ENCODE measurements at places on chromosomes 1 and 21.

DNA sequence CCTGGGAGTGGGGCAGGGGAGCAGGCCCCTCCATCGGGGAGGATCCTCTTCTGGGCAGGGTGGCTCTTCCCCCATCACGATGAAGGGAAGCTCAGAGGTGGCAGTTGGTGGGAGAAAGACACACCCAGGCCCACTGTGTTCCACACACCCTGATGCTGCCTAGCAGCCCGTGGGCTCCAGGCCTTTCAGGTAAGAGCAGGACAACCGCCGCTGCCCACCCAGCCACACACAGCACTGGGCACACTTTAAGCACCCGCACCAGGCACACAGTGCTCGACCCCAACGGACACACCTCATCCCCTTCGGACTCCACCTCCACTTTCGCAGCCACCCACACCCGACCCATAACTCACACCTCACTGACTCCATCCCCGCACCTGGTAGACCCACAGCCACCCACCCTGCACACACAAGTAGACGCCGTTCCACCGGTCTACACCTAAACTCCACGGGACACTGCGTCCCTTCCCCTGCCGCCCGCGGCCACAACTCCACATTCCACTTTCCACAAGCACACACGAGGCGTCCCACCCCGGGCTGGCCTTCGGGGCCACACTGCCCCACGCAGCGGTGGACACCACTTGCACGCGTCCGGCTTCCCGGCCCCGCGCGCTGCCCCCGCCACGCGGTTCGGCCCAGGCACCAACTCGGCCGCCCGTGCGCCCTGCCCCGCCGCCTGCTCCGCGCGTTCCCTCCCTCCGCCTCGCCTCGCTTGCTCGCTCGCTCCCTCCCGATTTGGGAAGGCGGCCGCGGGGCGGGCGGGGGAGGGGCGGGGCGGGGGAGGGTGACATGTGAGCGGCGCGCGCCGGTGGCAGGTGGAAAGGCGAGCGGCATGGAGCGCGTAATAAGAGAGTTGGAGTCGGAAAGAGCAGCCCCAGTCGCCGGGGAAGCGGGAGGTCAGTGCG is at the start of gene KCNQ4:
Gene KCNQ4, plus strand, starts transcription at position 787 of the 905 bp plus-strand sequence. CDS start 307 bp downstream, outside the sequence.
- no peak for DNase-seq

GRCh38 chr21:34706337-34706736 is 37.5 kb downstream of the CLIC6 start:
- no peak for DNase-seq

DNA sequence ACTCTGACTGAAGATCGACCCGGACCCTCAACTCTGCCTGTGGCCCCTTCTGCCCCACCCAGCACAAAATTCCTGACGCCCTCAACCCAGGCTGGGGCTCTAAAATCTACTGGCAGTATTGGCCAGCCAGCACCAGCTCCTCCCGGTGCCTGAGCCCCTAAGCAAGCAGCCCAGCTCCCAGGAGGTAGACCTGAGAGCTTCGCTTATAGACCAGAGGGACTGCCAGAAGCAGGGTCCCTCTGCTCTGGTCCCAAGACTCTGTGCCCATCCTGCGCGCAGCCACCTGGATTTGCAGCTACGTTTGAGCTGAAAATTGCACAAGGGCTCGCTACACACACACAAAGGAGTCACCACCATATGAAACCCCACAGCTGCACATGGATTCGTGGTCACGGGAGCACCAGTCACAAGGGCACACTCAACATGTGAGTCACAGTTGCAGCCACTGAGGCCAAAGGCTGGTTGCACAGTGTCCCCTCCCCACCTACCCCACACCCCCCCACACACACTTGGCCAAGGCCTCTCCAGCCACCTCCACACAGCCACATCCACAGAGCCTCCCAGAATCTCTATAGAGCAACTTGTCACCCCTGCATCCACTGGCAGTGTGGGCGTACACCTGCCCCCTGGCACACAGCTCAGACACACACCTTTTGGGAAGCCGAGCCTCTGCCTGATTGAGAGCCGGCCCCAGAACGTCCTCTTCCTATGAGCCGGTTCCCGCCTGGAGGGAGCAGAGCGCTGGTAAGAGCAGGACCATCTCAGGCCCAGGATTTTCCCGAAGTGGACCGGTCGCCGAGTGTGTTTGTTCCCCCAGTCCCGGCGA is 1.1 kb upstream of the DMBX1 start:
- no peak for DNase-seq

GRCh38 chr1:68811806-68812205 is 314.9 kb upstream of the DEPDC1 start:
- DNase-seq = no peak

DNA sequence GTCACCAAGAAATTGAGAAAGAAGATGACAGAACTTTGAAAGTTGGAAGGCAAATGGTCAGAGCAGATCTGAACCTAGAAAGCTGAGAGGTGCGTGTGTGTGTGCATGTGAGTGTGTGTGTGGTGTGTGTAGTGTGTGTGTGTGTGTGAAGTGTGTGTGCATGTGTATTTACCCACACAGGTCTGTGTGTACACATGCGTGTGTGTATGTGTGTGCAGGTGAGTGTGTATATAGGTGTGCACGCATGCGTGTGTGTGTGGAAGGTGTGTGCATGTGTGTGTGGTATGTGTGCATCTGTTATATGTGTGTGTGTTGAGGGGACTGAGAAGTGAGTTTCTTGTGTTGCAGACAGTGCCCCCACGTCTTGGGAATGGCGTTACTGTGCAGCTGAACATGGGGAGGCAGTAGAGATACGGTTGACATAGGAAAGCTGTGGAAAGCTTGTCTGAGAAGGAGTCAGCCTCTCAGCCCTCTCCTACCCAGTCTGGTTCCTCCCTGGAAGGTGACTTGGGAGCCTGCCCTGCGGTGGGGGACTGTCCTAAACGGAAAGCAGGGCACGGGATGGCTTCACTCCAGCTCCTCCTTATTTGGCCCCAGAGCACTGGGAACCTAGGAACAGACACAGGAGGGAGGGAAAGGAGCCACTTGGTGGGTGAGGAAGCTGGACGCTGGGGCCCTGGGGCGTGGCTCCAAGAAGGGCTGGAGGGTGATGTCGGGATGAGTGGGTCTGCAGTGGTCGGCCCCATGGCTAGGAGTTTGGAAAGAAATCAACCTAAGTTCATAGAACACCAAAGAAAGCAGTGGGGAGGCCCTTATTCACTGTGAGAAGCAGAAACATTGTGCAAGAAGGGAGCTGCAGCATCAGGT is 97.2 kb downstream of the PCBP3 start:
- DNase-seq = no peak

DNA sequence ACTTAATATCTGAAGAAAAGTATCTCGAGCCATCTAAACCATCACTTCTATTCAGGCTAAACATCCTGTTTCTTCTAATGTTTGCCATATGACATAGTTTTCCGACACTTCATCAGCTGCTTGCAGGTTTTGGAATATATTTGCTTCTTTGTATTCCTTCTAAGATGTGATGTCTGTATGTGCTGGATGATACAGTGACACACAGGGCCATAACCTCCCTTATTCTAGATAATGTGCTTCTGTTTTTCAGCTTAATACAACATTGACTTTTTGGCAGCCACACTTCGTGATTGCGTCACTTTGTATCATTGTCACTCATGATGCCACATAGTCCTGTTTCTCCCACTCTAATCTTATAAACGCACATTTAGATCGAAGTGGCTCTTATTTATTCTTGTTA is 156.3 kb downstream of the CRB1 start:
- DNase-seq = no peak

- DNase-seq = no peak
These were observed 42.8 kb upstream of the CASZ1 start for GRCh38 chr1:10839188-10839770.

- no peak for DNase-seq
These were observed at the start of gene FLG for GRCh38 chr1:152325111-152325510. FLG (minus strand) TSS chr1:152325239; CDS start chr1:152315456, 9,783 bp downstream.

DNA sequence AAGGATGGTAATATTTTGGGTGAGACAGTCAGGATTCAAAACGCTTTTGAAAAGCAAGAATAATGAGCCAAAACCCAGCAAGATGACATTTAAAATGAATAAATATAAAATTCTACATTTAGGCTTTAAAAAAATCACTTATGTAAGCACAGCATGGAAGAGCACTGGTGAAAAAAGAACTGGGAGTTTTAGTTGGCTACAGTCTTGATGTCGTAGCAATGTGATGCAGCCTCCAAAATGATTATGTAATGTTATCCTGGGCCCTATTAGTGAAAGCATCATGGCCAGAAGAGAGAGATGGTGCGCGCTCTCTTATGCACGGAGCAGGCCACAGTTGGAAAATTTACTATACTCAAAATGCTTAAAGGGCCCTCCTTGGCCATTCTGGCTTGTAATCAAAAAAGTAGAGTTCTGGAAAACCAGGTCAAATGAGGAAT is 5.1 kb downstream of the KCNJ9 start:
- no peak for DNase-seq

- no peak for DNase-seq
These were observed 39.5 kb upstream of the C1orf87 start for GRCh38 chr1:60113028-60113427.

GRCh38 chr1:161235957-161236775 is 1.8 kb downstream of the NR1I3 start:
- no peak for DNase-seq

DNA sequence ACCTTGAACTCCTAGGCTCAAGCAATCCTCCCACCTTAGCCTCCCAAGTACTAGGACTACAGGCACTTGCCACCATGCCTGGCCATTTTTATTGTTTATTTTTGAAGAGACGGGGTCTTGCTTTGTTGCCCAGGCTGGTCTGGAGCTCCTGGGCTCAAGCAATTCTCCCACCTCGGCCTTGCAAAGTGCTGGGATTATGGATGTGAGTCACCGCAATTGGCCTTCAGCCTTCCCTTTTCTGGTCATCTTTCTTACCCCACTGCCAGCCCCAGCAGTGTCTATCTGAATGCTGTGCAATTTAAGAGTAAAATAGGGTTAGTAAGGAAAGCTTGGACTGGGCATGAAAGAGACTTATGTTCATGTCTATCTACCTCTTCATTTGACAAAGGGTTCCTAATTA is 6.1 kb upstream of the KLF17 start:
- DNase-seq = no peak

- DNase-seq = peak; percentile 42
These were observed 29.7 kb upstream of the KIRREL1 start for GRCh38 chr1:157963713-157964112.

GRCh38 chr21:46005081-46005480 is 23.5 kb downstream of the COL6A1 start:
- no peak for DNase-seq

GRCh38 chr1:8203551-8203950 is 114.4 kb upstream of the SLC45A1 start:
- no peak for DNase-seq

- DNase-seq = no peak
These were observed 5.2 kb downstream of the FCGR2A start for GRCh38 chr1:161510477-161510876.

GRCh38 chr1:31617218-31617915 is at the start of gene HCRTR1:
HCRTR1 (plus strand) TSS chr1:31617689; CDS start chr1:31619193, 1,504 bp downstream.
- DNase-seq = no peak

GRCh38 chr1:23817633-23818032 is 7.6 kb downstream of the HMGCL start:
- no peak for DNase-seq

GRCh38 chr1:45922813-45923212 is 119.4 kb downstream of the MAST2 start:
- no peak for DNase-seq

- peak; percentile 57 for DNase-seq
These were observed 246.2 kb downstream of the NPHP4 start for GRCh38 chr1:5745800-5746610.

GRCh38 chr1:28503117-28503516 is 2.7 kb upstream of the RCC1 start:
- no peak for DNase-seq

- DNase-seq = no peak
These were observed 125.1 kb downstream of the CACNA1E start for GRCh38 chr1:181608386-181608785.

- no peak for DNase-seq
These were observed 79.3 kb upstream of the ATF3 start for GRCh38 chr1:212529211-212529741.

DNA sequence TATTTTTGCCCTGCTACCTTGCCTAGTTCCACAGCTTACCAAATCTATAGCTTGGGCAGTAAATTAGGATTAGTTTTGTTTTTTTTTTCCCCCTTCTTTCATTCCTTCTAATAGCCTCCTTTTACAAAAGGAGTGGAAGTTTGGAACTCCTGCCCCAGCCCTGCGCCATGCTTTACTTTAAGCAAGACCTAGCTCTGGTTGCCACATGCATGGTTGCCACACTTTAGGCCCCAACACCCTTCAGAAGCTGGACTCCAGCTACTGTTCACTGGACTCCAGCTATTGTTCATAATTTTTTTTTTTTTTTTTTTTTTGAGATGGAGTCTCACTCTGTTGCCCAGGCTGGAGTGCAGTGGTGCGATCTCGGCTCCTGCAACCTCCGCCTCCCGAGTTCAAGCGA is 115.8 kb downstream of the NR5A2 start:
- no peak for DNase-seq

- DNase-seq = no peak
These were observed 107.5 kb downstream of the RGL1 start for GRCh38 chr1:183912265-183912886.

DNA sequence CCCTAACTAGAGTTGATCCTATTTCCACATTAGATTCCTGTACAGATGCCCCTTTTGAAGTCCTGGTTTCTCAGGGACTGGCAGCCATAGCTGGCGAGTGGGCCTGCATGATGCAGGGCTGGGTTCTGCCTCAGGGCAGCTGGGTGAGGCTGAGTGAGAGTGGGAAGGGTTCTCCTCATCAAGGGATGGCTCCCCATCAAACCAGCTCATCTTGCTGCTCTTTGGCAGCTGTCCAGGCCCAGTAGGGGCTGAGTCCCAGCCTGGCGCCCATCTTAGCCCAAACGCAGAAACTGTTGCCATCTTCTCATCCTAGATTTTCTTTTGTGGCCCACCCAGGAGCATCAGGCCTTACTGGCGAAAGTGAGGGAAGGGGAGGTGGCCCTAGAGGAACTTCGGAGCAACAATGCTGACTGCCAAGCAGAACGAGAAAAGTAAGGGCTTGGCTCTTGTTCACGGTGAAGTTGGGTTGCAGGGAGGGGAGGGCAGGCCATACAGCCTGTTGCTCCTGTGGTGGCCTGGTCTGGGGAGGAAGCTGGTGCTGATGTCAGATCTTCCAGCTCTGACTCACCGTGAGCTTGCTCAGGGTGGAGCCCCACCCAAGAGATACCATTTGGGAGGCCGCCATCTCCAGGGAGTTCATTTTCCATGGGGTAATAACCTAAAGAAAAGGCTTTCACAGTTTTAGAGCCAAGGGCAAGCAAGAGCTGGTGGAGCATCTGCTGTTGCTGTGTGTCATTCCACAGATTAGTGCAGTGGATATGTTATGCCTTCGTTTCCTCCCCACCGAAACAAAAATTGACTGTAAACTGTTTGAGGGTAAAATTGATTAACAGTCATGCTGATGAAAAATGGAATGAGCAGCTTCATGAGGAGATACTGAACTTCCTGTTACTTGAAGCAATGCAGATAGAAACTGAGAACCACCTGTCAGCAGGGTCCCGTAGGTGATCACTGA is 34.7 kb downstream of the TUFT1 start:
- no peak for DNase-seq

GRCh38 chr1:107776900-107777663 is 187.9 kb downstream of the VAV3 start:
- no peak for DNase-seq

GRCh38 chr1:23103001-23103889 is 65.4 kb downstream of the LUZP1 start:
- DNase-seq = peak; percentile 76

- no peak for DNase-seq
These were observed 625 bp upstream of the DARS2 start for GRCh38 chr1:173823781-173824314.

All from CD4-positive, alpha-beta T cell treated with Interleukin-21 for 1 hour (primary cell).